ENCODE measurements at places on chromosomes 5 and 9. TPM values are rescaled to one million over a fixed set of nuclear protein-coding genes. Genes with fewer than 3 reads are reported as not detected.

DMRT3 gene
- not detected for total RNA-seq

C5orf58 gene
- not detected for total RNA-seq

CYSRT1 gene
- total RNA-seq, result 0.36 TPM

TOPORS gene
- total RNA-seq, result 13.9 TPM

LECT2 gene
- not detected for total RNA-seq

MARCOL gene
- total RNA-seq, result not detected

TMEM171 gene
- not detected for total RNA-seq

TICAM2 gene
- total RNA-seq, result 0.68 TPM

SYK gene
- 0.22 TPM for total RNA-seq

MLANA gene
- not detected for total RNA-seq

LRRC26 gene
- not detected for total RNA-seq

PCDHA13 gene
- not detected for total RNA-seq

NCS1 gene
- total RNA-seq, result 1.1 TPM

BASP1 gene
- total RNA-seq, result 0.22 TPM

C9 gene
- not detected for total RNA-seq

FOXE1 gene
- total RNA-seq, result not detected

N4BP3 gene
- 3.4 TPM for total RNA-seq

PCDHB11 gene
- total RNA-seq, result not detected
